ENCODE measurements at places on chromosomes 2 and 18.

- DNase-seq, result peak; percentile 15
Observed at GRCh38 chr2:27174638-27175037, 25.8 kb downstream of the TCF23 start.

- no peak for DNase-seq
Observed at GRCh38 chr2:221549143-221549542, 23.0 kb downstream of the EPHA4 start.

DNA sequence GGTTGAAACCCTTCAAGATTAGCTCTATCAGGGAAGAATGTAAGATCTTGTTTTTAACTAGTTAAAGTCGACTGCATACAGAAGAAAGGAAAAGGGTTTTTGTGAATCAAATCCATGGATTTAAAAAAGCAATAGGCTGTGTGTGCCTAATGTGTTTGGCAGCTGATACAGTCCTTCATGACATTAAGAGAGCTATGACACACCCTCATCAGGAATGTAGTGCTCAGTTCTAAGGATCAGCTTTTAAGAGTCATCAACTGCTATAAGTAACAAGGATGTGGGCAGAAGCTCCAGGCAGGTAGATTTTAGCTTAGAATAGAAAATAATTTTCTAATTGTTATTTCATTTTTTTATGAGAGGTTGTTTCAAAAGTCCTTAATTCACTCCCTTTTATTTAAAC, 52.9 kb downstream of the PPP1R1C start:
- no peak for DNase-seq

GRCh38 chr2:238289574-238289973, 1.2 kb upstream of the PER2 start:
- no peak for DNase-seq

- no peak for DNase-seq
Observed at GRCh38 chr2:37634914-37635503, 36.4 kb downstream of the CDC42EP3 start.

DNA sequence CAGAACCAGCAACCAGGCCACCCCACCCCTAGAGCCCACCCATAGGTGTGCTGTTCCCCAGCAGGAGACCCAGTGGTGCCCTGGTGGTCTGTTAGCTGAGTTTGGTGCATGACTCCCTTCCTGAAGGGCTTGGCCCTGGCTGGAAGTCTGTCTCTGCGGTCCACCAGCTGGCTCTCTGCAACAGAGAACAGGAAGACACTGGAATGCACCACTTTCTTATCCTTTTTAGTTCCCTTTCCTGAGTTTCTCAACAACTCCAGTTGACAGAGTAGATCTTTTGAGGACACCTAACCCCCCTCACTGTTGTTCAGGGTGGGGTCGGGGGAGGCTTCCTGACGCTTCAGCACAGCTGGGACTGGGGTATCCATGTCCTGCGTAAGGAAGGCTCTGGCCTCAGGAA, 11.9 kb upstream of the RPL37A start:
- DNase-seq, result no peak

DNA sequence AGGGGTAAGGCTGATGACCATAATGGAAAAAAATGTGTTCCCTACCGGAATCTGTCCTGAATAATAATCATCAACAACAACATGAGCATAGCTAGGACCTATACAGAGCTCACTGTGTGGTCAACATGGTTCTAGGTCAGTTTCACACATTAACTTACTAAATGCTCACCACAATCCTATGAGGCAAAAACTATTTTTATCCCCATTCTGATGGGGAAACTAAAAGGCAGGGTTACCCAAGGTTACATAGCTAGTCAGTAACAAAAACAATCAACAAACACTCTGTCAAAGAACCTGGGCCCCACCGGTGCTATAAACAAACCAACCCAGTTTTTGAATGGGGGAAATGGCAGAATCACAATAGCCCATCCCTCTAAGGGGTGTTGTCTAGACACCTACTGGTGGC, 40.1 kb downstream of the AOX1 start:
- DNase-seq, result no peak

- no peak for DNase-seq
Observed at GRCh38 chr2:180609626-180610340, 370.6 kb upstream of the UBE2E3 start.

DNA sequence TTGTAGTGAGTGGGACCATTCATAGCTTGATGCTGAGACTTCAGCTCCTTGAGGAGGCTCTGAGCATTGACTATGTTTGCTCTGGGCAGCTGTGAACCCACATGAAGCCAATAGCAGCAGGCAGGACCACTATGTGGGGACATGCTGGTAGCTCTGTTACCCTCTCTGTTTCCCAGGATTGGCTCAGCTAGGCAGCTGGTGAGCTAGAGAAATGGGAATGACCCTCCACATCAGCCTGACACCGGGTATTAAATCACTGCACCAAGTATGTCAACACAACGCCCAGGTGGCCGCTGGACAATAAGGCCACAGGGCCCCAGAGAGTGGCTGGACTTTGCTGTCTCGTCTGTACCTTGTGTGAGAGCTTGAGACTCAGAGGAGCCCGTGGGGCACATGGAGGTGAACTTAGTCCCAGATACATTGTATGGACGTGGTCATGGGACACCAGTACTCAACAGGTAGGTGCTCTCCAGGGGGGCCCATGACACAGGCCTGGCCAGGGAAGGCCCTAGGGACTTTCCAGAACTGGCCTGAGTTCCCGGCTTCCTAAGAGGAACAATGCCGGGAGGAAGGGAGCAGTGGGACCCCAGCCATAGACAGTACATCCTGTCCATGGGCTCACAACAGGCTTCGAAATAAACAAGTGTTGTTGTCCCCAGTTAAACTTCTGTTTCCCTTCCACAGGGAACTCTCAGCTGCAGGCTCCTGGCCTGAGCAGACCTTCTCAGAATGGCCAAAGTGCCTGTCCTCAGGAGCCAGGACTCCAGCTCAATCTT, 35.2 kb downstream of the HS1BP3 start:
- DNase-seq, result no peak

DNA sequence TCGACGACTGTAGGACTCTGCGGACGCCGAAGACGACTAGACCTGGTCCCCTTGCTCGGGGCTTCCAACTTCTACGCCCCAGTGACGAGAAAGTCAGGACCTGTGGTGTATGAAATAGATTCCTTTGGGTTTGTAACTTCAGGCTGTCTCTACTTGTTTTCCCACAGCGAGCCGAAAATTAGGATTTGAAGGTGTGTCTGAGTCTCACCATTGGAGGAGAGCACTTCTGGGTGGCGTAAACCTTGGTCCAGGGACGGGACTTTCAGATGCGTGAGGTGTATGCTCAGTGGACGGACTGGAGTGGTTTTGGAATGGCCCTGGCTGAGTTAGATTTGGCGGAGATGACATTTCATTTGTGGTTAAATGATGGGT, 1.3 kb downstream of the BIRC6 start:
- DNase-seq, result no peak

DNA sequence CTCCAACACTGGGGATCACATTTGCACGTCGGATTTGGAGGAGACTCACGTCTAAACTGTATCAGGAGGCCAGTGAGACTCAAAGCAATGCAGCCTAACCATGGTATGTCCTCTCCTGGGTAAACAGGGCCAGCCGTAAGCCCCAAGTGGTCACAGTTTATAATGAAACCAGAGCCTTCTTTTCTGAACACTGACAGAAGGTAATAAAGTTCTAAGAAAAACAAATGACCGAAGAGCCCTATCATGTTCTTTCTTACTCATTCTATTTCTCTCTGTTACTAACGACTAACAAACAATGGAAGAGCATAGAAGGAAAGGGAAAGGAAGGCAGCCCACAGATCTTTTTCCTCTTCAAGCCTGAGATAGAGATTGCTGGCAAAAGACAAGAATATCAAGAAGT, 796.8 kb upstream of the SOX11 start:
- DNase-seq, result no peak

- no peak for DNase-seq
Observed at GRCh38 chr2:172361840-172362239, 65.5 kb upstream of the ITGA6 start.

GRCh38 chr2:217853301-217853881, 149.4 kb downstream of the TNS1 start:
- DNase-seq, result no peak

DNA sequence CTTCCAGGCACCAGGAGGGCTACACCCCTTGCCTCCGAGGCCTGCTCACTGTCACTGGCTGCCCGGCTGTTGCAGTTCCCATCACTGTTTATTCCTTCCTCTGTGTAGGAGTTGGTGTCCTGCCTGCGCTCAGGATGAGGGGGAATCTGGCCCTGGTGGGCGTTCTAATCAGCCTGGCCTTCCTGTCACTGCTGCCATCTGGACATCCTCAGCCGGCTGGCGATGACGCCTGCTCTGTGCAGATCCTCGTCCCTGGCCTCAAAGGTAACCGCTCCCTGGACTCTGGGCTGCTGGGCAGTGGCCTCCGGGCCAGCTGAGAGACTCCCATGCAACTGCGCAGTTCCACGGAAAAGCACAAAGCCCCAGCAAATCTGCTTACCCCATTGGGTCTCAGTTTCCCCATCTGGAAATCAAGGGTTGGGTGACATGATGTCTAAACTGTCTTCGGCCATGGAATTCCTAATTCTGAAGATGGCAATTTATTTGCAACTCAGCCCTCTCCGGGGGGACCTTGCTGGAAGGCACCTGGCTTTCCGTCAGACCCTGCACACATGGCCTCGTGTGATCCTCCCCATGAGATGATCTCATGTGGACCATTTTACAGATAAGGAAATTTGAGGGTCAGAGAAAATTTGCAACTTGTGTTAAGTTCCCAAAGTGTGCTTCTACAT, 9.4 kb downstream of the COLEC11 start:
- DNase-seq, result peak; percentile 32
